ENCODE measurements at places on chromosomes 13 and 19.

GRCh38 chr19:46728208-46728607, 11.3 kb upstream of the PRKD2 start:
- no peak for DNase-seq

- peak; percentile 14 for DNase-seq
Measured at GRCh38 chr13:35139591-35139990, 197.5 kb downstream of the NBEA start.

DNA sequence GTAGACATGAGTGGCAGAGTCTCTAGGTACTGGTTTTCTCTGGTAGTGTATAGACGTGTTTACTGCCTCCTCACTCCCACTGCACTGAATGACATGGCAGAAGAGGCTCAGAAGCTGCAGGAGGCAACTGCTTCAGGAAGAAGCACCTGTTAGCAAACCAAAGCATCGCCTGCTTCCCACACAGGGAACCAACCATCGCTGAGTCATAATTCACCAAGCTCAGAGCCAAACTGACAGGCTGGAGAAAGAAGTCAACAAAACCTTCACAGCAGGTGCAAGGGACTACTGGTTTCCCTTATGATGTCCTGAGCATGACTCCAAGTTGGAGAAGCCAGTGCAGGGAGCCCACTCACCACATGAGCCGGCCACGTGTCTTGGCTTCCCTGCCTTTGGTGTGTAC, 69.8 kb downstream of the KCTD12 start:
- no peak for DNase-seq

DNA sequence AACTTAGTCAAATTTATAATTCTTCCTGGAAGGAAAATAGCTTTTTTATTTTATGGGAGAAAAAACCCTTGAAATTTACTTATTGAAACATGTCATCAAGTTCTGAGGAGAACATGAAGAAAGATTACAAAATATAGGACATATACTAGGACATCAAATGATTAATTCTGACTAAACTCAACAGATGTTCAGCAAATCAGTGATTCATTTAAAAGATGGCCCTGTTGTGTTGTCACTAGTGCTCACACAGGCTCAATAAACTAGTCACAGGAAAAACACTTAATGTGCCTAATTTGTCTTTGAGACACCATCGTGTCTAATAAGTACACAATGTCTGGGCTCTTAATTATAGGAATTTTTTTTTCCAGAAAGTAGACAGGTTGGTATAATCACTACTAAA, 223.8 kb upstream of the TMTC4 start:
- no peak for DNase-seq
